KBM-7 (cell line): ENCODE measurements at places on chromosomes 4 and X.

DNA sequence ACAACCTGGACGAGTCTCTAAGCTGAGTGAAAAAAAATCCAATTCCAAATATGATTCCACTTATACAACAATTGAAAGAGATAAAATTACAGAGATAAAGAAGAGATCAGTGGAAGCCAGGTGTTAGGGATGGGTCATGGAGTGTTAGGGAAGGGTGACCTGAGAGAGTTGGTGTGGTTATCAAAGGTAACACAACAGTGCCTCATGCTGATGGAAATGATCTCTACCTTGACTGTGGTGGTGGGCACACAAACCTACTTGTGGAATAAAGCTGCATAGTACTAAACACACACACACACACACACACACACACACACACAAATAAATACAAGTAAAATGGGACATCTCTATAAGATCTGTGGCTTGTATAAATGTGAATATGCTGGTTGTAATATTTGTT lies 26.0 kb downstream of the BEND2 start:
- no peak for DNase-seq

DNA sequence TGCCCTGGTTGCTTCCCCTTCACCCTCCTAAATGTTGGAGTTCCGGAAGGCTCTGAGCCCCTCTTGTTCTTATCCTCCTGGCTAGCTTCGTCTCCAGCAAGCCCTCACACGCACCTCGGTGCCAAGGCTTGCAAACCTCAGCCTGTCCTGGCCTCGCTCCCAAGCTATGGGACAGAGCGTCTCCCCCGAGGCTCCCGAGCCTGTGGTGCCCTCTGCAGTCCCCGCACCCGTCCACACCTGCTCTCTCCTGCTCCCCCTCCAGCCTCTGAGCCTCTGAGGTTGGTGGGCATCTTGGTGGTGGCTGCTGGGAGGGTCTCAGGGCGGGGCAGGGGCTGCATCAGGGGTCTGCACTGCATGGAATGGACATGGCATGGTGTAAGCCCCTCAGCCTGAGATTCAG lies 63.2 kb downstream of the TRMT44 start:
- DNase-seq, result no peak

DNA sequence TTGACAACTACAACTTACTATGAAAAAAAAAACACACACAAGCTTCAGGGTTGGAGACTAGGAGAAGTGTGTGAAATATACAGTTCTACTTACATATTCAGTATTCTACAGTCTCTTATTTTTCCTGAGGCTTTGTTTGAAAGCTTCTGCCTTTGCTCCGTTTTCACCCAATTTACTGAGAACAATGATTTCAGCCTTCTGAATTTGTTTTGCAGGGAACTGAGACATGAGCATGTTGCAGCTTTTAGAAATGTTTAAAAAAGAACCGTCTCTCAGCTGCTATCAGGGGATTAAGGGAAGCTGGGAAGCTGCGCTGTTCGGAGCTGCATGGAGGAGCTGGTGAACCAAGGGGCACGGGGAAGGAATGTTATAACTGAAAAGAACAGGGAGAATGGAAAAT lies 85.7 kb downstream of the QDPR start:
- DNase-seq, result no peak

GRCh38 chr4:13597141-13597540 lies 30.4 kb downstream of the BOD1L1 start:
- DNase-seq, result no peak

DNA sequence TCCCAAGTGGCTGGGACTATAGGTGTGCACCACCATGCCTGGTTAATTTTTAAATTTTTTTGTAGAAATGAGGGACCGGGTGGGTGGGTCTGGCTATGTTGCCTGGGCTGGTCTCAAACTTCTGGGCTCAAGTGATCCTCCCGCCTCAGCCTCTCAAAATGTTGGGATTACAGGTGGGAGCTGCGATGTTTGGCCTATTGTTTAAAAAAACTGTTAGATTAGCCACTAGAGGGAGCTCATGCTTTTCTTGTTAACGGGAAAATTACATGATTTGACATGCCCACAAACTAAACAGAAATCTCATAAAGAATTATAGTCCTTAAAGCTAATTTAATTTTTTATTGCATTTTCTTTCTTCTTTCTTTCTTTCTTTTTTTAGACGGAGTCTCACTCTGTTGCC lies 5.0 kb upstream of the SDAD1 start:
- peak; percentile 81 for DNase-seq

- DNase-seq, result no peak
Measured at GRCh38 chr4:30117433-30117832, 602.7 kb upstream of the PCDH7 start.

DNA sequence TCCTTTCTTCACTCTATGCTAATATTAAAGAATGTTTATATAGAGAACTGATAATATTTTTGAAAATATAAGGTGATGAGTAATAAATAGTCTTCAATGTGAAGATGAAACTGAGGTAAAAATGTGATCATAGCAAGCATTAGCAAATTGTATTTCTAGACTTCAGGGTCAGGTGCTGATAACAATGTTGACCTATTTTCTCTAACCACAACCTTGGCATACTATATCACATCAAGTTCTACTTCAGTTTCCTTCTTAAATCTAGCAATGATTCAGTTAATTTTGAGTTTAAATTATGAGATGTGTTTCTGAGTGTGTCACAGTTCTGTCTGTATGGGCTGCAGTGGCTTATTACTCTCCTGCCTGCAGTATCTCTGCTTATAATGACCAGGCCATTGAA lies 209.4 kb downstream of the RAPGEF2 start:
- DNase-seq, result no peak

GRCh38 chr4:126358041-126358440 lies 1043.3 kb downstream of the FAT4 start:
- no peak for DNase-seq

DNA sequence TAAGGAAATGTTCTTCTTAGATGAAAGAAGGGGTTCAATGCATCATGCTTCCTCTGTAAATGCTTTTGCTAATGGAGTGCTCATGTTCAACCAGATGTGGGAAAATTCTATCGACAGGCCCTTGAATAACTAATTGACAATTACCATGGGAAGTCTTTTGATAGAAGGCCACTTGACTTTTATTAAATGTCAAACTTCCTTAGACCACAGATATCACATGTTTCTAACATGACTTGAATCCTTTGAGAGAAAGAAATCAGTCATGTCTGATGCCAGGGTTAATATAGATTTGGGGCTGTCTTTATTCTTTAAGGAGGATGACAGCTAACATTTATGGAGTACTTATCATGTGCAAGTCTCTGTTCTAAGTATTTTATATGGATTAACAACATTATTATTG lies 280.1 kb downstream of the DCHS2 start:
- no peak for DNase-seq

DNA sequence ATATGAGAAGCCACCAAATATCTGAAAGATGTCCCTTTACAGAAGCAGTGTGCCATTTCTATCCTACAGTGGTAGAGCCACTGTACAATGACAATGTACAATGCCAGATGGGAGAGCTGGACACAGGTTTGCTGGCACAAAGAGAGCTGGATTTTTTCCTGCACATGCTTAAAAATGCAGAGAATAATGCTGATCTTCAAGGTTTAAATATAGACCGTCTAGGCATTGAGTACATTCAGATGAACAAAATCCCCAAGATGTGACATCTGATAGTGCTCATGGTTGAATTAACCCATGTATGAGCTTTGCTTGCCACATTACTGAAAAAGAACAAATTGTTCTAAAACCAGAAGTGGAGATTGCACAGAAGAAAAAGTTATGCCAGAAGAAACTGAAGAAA lies 11.7 kb downstream of the ADGRL3 start:
- no peak for DNase-seq
